ENCODE measurements at places on chromosomes 12 and 14.

DNA sequence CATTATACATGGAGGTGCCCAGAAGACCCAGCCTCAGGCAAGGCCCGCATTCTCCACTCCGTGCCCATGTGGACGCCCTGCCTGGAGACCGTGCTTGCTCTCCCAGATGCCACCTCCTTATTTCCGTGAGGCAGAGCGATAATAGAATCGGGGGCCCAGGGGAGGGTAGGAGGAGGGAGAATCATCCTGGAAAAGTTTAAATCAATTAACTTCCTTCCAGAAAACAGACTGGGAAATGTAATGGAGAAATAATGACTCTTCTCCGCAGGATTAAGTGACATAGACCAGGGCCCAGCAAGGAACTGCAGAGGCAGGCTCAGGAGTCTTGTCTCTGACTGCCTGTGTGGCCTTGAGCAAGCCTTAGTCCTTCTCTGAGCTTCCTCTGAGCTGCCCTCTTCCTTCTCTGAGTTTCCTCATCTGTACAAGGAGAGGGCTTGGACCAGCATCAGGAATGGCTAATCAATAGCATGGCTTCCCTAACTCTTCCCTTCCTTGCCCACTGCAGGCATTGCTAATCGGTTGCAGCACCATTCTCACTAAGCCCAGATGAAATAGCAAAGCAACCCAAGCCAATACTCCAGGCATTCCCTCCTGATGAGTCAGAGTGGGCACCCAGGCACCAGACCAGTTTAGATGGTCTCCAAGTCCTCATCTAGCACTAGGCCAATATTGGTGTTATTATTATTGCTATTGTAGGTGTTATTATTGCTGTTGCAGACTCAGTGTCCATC lies 11.3 kb upstream of the FAM222A start:
- no peak for DNase-seq

DNA sequence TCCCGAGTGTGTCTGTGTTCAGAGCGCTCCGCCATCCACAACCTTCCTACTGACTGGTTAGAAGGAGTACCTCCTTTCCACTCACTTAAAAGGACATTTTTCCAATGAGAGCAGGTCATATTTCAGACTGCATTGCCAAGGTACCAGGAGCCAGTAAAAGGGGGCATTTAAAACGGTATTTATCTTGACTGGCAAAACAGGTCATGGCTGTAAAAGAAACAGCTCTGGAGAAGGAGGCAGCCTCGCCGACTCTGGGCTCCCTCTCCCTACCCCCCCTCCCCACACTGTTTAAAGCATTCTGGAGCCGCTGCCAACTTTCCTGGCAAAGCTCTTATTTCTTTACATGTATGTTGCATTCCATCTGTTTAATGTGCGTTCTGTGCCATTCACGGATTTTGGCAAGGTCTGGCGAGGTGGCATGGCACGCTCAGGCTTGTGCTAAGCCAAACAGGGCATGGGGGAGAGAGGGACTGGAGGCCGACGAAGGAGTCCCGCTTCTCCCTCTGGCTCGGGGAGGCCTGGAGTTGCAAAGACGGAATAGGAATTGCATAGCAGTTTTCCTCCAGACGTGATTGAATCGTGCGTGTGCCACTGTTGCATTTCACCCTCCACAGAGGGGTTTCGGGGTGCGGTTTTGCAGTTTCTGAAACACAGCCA lies 41.2 kb upstream of the MED13L start:
- no peak for DNase-seq

DNA sequence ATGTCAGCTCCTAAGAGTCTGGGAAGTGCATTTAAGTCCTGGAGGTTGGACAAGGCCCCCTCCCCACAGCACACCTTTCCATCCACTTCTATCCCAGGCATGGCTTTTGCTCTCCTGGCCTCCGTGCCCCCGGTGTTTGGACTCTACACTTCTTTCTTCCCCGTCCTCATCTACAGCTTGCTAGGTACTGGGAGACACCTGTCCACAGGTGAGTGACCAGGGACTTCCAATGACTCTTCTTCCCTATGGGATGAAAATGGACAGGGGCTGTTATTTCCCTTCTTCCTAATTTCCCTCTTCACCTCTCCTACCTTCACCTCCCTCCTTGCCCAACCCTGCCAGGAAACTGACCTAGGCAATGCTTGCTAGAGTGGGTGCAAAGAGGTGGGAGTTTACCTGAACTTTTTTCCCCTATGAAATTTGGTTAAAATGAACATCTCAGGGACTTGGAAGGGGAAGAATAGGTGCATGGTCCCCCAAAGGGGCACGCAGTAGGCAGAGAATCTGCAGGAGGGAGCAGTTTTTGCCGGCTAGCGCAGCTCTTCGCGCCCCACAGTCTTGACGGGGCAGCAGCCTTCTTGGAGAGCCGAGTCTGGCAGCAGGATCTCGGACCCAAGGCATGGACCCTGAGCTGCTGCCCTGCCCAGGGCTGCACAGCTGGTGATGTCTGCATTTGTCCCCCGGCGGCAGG lies 9.2 kb downstream of the ARHGEF25 start:
- DNase-seq = no peak

- DNase-seq = no peak
Measured at GRCh38 chr14:58073516-58073915, 78.5 kb downstream of the ARMH4 start.

DNA sequence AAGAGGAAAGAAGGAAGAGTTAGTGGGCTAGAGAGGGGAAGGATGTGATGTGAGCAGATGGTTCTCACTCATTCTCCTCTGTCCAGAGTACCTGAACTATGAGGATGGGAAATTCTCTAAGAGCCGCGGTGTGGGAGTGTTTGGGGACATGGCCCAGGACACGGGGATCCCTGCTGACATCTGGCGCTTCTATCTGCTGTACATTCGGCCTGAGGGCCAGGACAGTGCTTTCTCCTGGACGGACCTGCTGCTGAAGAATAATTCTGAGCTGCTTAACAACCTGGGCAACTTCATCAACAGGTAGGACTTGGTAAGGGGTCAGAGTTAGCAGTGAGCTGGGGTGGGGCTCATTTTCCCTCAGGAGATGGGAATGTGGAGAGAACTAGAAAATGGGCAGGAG lies 7.6 kb downstream of the DDIT3 start:
- DNase-seq = no peak

All from activated T-helper 1 cell treated with anti-CD3 and anti-CD28 coated beads, Interleukin-2, amount 50 U/mL, for 16 hours (primary cell).